ENCODE measurements at places on chromosomes 4 and X.

DNA sequence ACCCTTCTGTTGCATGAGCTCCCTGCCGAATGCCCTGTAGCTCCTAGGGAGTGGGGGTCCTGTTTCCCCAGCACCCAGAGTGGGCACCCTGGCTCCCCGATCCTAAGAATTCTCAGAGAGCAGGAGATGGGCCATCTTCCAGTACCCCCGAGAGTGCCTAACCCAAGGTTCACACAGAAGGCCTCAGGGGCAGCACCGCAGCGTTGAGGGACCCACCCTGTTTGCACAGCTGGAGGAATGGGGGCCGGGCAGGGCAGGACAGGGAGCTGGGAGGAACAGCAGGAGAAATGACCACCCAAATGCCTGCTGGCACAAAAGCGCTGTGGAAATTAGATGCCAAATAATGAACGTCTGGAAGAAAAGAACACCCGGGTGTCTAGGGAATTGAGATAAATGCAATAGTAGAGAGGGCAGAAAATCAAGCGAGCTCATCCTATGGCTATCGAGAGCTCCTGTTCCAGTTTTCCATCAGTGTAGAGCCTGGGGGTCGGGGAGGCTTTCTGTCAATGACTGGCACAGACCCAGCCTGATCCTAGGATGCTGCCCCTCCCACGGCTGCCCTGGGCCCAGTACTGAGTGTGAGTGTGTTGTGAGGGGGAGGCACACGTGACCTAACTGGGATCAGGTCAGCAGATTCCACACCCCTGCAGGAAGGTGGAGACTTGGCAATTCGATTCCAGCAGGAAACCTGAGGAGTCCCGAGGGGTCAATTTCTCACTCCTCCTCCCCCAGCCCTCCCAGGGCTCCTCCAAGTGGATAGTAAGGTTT lies 25.7 kb downstream of the SEPTIN6 start:
- DNase-seq, result no peak

- DNase-seq, result peak; percentile 33
These were observed 58.7 kb downstream of the CYTL1 start for GRCh38 chr4:4960574-4960973.

DNA sequence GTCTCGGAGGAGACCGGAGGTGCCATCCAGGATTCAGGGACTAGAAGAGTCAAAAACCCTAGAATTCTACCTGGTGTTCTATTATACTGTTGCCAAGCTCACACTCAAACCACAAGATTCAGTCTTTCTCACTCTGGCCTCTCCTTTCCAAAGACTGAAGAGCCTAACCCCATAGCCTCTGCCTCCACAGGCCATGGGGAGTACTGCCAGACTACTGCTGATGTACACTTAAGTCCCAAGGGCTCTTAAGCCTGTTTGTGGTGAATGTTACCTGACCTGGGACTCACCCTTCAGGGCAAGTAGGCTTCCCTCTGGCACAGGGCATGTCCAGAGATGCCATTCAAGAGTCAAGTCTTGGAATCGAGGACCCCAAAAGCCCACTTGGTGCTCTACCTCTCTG lies 58.9 kb upstream of the IRS4 start:
- DNase-seq, result no peak

GRCh38 chr4:159677521-159677920 lies 574.6 kb downstream of the RAPGEF2 start:
- DNase-seq, result no peak

- no peak for DNase-seq
These were observed 61.4 kb downstream of the ANKRD17 start for GRCh38 chr4:73197220-73197619.

Data from epithelial cell of proximal tubule (primary cell).